ENCODE measurements at places on chromosomes 5 and 9. TPM values are rescaled to one million over a fixed set of nuclear protein-coding genes. Genes with fewer than 3 reads are reported as not detected.

The ACOT12 gene
- 0.55 TPM for total RNA-seq

The DROSHA gene
- 26.5 TPM for total RNA-seq

- no peaks in the 10 kb centered on the region for H3K27me3 ChIP-seq
- H3K36me3 ChIP-seq = no peaks in the 10 kb centered on the region
- H3K4me3 ChIP-seq = no peak overlapping the region
- H3K4me1 ChIP-seq = no peaks in the 10 kb centered on the region
Measured at GRCh38 chr5:133471699-133472098, 140.6 kb downstream of the FSTL4 start.

DNA sequence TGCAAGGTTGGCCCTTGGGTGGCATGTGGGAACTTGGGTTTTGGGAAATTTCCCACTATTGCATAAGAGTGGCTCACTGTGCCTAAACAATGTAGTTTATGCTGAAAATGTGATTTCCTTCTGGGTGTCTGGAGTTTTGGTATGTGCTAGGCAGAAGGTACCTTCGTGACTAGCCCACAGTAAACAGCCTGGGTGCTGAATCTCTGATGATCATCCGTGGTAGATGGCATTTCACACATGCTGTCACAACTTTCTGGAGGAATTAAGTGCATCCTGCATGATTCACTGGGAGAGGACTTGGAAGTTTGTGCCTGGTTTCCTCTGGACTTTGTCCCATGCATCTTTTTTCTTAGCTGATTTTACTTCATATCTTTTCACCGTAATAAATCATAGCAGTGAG, 64.5 kb downstream of the LNPEP start:
- H3K27ac ChIP-seq = no peak overlapping the region
- H3K27me3 ChIP-seq = no peaks in the 10 kb centered on the region
- DNase-seq = no peak
- peaks cover 2% of the 10 kb centered on the region for H3K36me3 ChIP-seq
- no peaks in the 10 kb centered on the region for H3K4me1 ChIP-seq

DNA sequence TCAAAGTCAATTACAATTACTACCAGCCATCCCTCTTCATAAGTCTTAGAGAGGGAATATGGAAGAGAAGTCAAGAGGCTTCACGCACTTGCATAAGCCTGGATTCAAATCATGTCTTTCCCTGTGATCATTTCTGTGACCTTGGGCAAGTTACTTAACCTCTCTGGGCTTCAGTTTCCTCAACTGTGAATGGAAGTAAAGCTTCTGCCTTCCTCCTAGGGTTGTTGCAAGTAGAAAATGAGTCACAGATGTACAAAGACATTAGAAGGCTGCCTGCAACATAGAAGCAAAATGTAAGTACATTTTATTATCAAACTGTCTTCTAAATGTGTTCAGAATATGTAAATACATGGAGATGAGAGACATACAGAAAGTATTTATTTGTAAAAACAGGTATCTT, 42.3 kb upstream of the SEMA6A start:
- no peaks in the 10 kb centered on the region for H3K36me3 ChIP-seq
- no peaks in the 10 kb centered on the region for H3K27me3 ChIP-seq
- no peak for DNase-seq
- H3K27ac ChIP-seq = no peak overlapping the region
- H3K4me1 ChIP-seq = no peaks in the 10 kb centered on the region

DNA sequence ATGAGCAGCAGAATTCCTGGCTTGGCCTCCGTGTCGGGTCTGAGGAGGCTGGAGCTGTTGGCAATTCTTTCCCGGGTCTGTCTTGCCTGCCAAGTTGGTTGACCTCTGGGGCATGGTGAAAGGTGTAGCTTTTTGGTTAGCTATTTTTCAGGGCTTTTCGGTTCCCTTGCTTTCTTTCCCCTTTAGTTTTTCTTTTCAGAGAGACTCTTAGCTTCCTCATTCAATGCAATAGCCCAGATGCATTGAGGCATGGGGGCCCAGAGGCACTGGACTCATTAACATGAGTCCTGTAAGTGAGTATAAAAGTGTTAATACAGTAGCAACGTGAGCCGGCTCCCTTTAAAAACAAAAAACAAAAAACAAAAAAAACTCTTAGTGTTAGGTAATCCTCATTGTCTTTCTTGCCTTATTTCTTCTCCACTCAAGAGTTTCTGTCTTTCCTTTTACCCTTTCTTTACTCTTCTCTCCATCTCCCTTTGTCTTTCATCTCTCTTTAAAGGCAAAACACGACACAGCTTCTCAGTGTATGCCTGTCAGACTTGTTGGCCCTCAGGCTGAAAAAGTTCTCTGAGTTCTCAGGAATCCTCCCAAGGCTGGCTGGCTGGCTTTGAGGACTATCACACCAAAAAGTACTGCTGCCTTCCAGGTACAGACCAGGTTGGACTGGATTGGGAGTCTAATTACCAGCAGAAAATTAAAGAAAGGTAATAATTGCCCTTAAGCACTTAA, 289.9 kb upstream of the TUT7 start:
- H3K36me3 ChIP-seq = no peaks in the 10 kb centered on the region
- no peaks in the 10 kb centered on the region for H3K27me3 ChIP-seq
- H3K4me3 ChIP-seq = no peak overlapping the region
- DNase-seq = no peak

DNA sequence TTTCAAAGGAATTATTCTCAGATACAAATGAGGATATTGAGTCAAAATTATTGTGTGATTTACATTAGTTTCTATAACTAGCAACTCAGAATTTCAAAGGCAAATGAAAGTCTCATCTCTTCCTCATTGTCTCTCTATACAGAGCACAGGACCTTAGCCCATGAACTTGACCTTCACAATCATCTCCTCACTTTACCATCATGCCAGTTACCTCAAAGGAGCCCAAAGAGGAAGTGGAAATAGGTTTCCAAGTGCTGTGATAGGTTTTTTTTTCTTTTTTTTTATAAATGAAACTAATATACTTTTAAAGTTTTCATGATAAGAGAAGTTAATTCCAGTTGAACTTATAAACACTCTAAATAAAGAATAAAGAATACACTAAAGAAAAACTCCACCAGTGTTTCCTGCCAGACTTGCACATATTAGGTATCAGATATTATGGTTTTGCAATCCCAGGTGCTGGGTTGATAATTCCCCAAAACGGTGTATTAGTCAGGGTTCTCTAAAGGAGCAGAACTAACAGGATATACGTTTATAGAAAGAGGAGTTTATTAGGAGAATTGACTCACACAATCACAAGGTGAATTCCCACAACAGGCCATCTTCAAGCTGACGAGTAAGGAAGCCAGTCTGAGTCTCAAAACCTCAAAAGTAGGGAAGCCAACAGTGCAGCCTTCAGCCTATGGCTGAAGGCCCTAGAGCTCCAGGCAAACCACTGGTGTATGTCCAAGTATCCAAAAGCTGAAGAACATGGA, 50.1 kb upstream of the ADAMTS16 start:
- H3K36me3 ChIP-seq = no peaks in the 10 kb centered on the region
- no peak overlapping the region for H3K4me3 ChIP-seq
- H3K4me1 ChIP-seq = no peaks in the 10 kb centered on the region
- DNase-seq = no peak

- H3K27ac ChIP-seq = no peak overlapping the region
- no peaks in the 10 kb centered on the region for H3K4me1 ChIP-seq
- H3K36me3 ChIP-seq = no peaks in the 10 kb centered on the region
- no peak overlapping the region for H3K4me3 ChIP-seq
- no peaks in the 10 kb centered on the region for H3K27me3 ChIP-seq
Measured at GRCh38 chr5:21663082-21663481, 1190.1 kb downstream of the CDH12 start.

DNA sequence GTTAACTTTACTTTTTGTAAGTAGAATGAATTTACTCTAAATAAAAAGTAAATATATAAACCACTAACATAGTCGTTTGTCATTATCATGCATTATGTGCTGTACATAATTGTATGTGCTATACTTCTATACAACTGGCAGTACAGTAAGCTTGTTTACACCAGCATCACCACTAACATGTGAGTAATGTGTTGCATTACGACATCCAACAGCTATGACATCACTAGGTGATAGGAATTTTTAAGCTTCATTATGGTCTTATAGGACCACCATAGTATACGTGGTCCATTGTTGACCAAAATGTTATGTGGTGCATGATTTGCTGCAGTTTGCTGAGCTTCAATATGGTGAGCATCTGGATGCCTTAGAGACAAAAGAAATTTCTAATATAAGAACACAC, 819.1 kb upstream of the GRAMD2B start:
- no peaks in the 10 kb centered on the region for H3K4me1 ChIP-seq
- H3K36me3 ChIP-seq = no peaks in the 10 kb centered on the region
- no peaks in the 10 kb centered on the region for H3K27me3 ChIP-seq
- DNase-seq = no peak
- H3K4me3 ChIP-seq = no peak overlapping the region

DNA sequence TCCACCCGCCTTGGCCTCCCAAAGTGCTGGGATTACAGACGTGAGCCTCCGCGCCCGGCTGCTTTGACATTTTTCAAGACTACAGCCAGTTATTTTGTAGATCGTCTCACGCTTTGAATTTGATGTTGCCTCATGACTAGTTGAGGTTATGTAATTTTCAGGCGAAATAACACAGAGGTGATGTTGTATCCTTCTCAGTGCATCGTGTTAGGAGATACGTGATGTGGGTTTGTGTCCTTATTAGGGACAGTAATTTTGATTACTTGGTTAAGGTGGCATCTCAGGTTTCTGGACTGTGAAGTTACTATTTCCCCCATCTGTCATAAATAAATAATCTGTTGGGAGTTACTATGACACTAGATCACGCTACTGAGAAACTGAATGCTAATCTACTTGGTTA, 25.0 kb downstream of the CTNNA1 start:
- H3K27me3 ChIP-seq = no peaks in the 10 kb centered on the region
- no peaks in the 10 kb centered on the region for H3K4me1 ChIP-seq

All from uterus (tissue), 4 donors.